ENCODE measurements at places on chromosomes 6 and 20.

- DNase-seq, result no peak
Measured at GRCh38 chr20:46399401-46399800, 7.0 kb downstream of the ELMO2 start.

- DNase-seq, result no peak
Measured at GRCh38 chr6:126427713-126428112, 87.8 kb downstream of the CENPW start.

DNA sequence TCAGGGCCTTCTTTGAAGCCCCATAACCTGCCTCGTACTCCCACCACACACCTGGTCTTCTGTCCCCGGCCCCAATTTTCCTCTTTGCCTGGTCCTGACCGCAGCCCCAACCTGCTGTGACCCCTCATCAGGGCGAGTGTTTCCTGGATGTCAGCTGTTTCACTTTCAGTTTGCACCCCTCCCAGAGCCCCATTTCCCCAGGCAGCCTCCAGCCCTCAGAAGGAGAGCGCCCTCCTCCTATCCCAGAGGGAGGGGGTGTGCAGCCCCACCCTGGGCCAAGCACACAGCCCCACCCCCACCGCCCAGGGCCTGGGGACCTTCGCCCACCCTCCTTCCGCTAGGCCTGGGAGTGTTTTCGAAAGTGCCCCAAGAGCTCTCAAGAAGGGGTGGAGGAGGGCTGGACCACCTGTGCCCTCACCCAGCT is 1.5 kb downstream of the BAK1 start:
- DNase-seq, result no peak

GRCh38 chr6:42963855-42964605 is 3.5 kb downstream of the GNMT start:
- peak; percentile 61 for DNase-seq

DNA sequence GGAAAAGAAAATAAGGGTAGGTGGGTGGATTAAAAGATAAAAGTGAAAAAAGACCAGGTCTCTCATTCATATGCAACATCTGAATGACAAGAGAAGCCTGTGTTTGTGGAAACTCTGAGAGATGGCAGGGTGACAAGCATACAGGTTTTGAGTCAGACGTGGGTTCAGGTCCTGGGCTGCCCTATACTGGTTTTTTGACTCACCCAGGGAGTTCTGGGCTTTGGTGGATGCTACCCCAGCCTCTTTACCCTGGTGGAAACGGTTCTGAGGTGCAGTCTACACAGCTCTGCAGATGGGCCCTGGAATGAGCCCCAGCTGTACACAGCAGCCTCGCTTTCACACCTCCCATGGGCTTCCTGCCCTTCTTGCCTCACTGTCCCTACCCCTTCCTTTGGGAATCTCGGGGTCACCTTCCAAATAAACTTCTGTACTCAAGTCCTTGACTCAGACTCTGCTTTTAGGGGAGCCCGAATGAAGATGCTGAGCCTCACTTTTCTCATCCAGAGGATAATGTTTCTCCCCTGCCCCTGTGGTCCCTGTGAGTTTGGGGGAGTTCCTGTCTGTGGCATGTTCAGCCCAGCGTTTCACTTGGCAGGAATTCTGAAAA is 77.7 kb upstream of the CLDN20 start:
- no peak for DNase-seq

GRCh38 chr6:26068036-26068435 is 19.2 kb upstream of the HFE start:
- no peak for DNase-seq

GRCh38 chr6:8857160-8857559 is 421.8 kb upstream of the SLC35B3 start:
- no peak for DNase-seq

DNA sequence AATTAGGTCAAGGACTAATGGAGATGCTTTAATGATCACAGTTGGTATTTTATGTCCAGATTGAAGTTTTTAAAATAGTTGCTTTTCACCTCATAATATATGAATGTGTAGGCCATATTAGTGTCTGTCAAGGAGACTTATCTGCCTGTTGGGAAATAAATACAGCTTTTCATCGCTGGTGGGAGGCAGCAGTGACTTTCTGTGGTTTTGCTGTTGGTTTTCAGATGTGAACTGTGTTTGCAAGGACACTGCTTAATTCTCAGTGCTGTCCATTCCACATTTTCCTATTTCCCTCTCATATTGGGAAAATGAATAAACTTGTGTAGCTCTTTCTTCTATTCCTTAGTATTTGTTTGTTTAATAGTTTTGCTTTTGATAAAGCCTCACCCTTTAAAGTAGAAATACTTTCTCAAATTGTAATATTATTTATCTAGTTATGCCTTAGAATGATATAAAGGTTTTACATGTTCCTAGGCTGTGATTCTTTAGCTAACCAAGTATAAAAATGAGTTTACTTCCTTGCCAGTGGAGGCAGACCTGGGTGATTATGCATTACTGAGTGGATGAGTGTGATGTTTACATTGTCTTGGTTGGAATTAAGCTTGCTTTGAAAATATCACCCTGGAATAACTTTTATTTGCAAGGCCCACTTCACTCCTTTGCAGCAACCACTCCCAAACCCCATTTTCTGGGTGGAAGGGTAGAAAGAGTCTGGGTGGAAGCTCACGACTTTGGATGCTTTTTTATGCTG is 3.3 kb downstream of the PLCB4 start:
- no peak for DNase-seq

GRCh38 chr20:49103019-49103418 is 56.9 kb downstream of the CSE1L start:
- DNase-seq, result no peak

GRCh38 chr6:168338777-168339176 is 19.2 kb upstream of the DACT2 start:
- no peak for DNase-seq

DNA sequence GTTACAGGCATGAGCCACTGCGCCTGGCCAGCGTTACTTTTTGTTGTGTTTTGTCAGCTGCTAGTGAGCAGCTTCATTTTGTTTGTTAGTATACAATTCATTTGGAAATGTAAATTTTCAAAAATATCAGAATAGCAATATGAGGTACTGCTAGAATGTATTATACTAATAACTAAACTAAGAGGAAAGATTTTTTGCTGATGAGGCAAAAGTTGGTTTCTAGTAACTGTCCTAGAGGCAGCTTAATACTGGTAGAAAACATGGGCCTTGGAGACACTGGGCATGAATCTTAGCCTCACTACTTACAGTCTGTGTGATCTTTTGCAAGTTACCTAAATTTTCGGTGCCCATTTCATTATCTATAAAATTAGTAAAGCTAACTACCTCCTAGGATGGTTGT is 24.1 kb downstream of the TTK start:
- DNase-seq, result no peak

DNA sequence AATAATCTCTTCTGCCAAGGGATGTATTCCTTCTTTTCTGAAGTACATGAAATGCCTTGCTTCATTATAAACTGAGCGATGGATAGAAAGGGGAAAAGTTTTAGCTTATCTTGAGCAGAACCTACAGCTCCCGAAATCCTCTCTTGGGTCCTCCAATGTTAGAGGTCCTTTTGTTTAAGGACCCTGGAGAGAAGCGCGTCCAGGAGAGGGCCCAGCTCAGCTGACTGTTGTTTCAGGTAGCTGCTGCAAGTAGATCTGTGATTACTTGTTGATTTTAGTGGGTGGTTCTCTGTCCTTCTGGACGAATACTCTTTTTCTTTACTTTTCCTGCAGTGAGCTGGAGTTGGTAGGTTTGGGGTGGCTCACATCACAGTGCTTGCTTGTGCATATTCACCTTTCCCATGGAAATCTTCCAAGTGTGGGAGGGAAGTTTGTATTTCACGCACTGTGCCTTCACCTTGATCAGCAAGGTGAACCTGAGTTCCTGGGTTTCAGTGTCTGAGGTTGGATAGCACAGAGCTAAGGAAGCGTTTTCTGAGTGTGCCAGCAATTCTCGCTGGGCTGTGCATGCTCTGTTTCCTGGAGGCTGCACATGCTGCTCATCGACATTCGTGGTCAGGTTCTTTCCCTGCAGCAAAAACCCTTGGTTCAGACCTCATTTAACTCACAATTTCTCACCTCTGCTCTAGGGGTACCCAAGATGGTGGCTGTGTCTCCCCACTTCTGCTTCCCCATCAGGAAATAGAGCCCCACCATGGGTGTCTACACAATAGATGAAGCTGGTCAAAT is 176.3 kb downstream of the JARID2 start:
- DNase-seq, result no peak

DNA sequence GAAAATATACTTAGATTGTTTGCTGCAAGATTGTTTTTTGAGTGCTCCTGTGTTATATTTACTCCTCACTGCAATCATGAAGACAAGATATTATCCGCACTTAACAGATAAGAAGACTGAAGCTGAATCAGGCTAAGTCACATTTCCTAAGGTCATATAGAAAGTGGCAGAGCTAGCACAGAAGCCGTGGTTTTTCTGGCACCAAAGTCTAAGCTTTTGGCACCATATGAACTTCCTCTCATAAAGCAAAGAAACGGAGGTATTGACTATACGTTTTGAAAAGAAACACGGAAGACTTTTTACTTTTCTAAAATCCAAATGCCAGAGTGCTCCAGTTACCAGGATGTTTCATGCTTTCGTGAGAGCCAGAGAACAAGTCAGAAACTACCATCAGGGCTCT is 9.3 kb upstream of the DTD1 start:
- no peak for DNase-seq

DNA sequence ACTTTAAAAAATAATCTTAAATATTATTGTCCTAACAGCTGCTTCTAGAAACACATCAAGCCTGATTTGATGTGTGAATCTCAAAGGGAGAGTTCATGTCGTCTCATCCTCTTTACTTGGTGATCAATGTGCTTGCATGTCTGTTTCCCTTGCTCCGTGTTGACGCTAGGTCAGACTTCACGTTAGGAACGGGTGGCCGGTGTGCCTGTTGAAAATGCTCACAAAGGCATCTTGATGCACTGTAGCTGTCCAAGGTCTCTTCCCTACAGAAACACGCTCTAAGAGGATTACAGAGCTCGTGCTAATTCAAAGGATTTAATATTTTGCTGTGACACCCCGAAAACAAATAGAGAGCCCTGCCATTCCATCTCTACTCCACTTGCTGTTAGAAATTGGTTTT is 84.6 kb downstream of the ID4 start:
- DNase-seq, result no peak

- DNase-seq, result no peak
Measured at GRCh38 chr6:118100717-118101116, 193.7 kb downstream of the SLC35F1 start.

DNA sequence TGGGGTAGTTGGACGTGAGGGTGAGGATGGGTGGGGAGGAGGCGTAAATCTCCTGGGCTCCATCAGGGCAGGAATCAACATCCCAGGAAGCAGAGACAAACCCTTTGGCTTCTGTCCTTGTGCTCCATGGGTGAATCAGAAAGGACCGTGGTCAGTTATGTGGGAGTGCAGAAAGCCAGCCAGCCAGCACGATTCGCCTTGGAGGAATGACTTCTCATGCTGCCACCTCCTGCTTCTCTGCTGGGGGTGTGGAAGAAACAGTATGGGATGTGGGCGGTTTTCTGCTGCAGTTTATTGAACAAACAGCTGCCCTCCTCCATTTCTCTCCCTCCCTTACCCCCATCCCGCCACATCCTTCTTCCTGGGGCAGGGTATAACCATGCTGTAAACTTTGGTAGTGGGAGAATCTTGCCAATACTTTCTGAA is 214.5 kb downstream of the SOX4 start:
- no peak for DNase-seq

- DNase-seq, result no peak
Measured at GRCh38 chr6:130843575-130844320, 16.5 kb downstream of the SMLR1 start.

GRCh38 chr20:62929051-62929538 is 2.8 kb upstream of the DIDO1 start:
- peak; percentile 85 for DNase-seq

DNA sequence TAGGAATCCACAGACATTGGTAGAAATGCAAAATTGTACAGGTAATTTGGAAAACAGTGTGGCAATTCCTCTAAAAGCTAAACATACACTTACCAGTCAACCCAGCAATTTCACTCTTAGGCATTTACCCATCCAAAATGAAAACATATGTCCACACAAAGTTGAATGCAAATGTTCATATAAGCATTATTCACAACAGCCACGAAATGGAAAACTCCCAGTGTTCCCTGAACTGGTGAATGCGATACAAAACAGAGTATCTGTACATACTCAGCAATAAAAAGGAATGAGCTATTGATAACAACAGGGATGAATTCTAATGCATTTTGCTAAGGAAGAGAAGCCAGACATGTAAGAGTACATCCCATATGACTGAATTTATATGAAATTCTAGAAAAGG is 32.4 kb upstream of the RAB22A start:
- DNase-seq, result no peak

GRCh38 chr20:59808729-59809381 is 124.6 kb downstream of the SYCP2 start:
- no peak for DNase-seq

GRCh38 chr6:116352515-116353471 is 18.0 kb upstream of the DSE start:
- DNase-seq, result no peak

DNA sequence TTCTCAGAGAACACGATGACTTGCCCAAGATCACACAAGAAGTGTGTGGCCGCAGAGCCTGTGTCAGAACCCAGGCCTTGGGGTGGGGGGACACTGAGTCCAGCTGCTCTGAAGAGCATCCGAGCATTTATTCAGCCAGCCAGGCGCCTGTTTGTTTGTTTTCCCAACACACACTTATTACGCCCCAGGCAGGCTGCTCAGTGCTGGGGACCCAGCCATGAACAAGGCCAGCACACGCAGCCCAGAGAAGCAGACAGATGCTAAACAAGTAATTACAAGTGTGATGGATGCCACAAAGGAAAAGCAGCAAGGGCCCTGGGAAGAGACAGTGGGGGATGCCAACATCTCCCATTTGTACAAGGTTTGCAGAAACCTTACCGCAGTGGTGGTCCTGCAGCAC is 19.4 kb upstream of the SIRPA start:
- no peak for DNase-seq

- DNase-seq, result no peak
Measured at GRCh38 chr6:40138273-40138720, 204.0 kb upstream of the MOCS1 start.

DNA sequence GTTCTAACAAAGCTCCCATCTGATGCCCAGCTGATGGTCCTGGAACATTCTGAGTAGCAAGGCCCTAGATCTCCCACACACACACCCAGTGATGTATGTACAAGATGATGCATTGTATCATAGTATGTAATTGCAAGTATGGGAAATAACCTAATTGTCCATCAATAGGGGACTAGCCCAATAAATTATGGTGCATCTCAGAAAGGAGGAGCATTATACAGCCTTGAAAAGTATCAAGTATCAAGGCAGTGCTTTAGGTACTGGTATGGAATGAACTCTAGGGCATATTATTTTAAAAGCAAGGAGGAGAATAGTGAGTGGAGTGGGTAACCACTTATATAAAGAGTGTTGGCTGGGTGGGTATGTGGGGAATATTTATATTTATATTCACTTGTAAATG is 24.8 kb upstream of the PREX1 start:
- no peak for DNase-seq

All from 8988T (cell line).